ENCODE measurements at places on chromosomes 6 and 20.

- H3K4me3 ChIP-seq, result no peak overlapping the region
- H3K27ac ChIP-seq, result no peak overlapping the region
- H3K36me3 ChIP-seq, result peaks cover 7% of the 10 kb centered on the region
- H3K27me3 ChIP-seq, result peaks cover 5% of the 10 kb centered on the region
- H3K4me1 ChIP-seq, result no peaks in the 10 kb centered on the region
These were observed 88.1 kb downstream of the TNFRSF21 start for GRCh38 chr6:47221565-47221964.

DNA sequence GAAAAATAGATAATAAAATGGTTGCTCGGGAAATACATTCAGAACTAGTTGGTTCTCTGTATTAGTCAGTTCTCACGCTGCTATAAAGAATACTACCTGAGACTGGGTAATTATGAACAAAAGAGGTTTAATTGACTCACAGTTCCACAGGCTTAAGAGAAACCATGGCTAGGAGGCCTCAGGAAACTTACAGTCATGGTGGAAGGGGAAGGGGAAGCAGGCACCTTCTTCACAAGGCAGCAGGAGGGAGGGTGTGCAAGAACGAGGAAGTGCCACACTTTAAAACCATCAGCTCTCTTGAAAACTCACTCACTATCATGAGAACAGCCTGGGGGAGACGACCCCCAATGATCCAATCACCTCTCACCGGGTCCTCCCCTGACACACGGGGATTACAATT, 24.2 kb upstream of the SNX9 start:
- H3K36me3 ChIP-seq, result peaks cover 20% of the 10 kb centered on the region
- H3K27me3 ChIP-seq, result peaks cover 23% of the 10 kb centered on the region
- H3K4me1 ChIP-seq, result peaks cover 50% of the 10 kb centered on the region
- H3K4me3 ChIP-seq, result no peak overlapping the region
- DNase-seq, result peak; percentile 31

DNA sequence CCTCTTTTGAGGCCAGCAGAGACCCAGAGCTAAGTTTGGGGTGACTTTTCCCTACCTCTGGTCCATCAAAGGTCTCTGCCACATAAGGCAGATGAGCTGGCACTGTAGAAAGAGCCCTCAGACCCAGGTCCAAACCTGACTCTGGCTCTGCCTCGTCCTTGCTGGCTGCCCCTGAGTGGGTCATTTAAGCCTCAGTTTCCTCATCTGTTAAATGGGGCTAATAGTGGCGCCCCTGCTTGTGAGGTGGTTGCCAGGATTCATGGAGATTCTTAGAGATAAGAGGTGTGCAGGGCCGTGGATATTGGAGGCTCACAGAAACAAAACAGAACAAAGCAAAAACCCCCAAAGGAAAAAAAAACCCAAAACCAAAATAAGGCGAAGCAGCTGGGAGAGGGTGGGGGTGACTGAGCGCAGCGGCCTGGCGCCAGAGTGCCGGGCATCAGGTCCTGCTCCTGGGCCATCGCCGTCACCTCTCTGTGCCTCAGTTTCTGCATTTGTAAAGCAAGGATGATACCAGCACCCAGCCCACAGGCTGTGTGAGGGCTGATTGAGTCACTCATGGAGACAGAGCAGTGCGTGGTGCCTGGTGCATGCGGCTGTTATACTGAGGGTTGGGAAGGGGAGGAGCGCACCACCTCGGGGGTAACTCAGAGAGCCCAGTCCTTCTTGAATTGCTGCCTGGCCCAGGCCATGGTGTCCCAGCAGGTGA, 133.8 kb upstream of the PTPN1 start:
- H3K36me3 ChIP-seq, result no peaks in the 10 kb centered on the region
- H3K4me1 ChIP-seq, result peaks cover 18% of the 10 kb centered on the region
- no peak for DNase-seq
- H3K4me3 ChIP-seq, result no peak overlapping the region

DNA sequence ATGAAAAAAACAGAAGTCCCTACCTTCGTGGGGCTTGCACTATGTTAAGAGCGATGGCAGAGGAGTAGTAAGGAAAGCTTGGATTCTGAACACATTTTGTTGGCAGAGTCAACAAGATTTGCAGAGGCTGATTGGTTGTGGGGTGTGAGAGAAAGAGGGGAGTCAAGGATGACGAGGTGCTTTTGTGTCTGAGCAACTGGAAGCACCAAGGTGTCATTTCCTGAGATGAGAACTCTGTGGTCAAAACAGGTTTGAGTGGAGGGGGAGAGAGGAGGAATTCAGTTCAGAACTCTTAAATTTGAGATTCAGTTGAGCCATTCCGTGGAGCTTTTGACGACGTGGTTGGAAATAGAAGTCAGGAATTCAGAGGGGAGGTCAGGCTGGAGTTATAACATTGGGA, 3.5 kb downstream of the OCSTAMP start:
- H3K27me3 ChIP-seq, result peaks cover 7% of the 10 kb centered on the region
- H3K36me3 ChIP-seq, result no peaks in the 10 kb centered on the region
- H3K27ac ChIP-seq, result no peak overlapping the region
- DNase-seq, result no peak
- no peak overlapping the region for H3K4me3 ChIP-seq

DNA sequence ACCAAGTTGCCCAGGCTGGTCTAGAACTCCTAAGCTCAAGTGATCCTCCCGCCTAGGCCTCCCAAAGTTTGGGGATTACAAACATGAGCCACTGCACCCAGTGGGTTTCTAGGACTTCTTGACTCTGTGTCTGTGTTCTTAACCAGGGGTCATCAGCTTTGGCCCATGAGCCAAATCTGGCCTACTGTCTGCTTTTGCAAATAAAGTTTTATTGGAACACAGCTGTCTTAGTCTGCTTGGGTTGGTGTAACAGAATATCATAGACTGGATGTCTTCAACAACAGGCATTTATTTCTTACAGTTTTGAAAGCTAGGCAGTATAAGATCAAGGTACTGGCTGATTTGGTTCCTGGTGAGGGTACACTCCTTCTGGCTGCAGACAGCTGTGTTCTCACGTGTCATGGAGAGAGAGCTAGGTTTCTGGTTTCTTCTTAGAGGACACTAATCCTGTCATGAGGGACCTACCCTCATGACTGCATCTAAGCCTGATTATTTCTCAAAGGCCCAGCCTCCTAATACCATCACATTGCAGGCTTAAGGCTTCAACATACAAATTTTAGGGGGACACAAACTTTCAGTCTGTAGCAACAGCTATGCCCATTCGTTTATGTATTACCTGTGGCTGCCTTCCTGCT, 23.3 kb downstream of the ARFGEF2 start:
- no peaks in the 10 kb centered on the region for H3K27me3 ChIP-seq
- H3K27ac ChIP-seq, result no peak overlapping the region
- H3K36me3 ChIP-seq, result peaks cover 2% of the 10 kb centered on the region
- H3K4me3 ChIP-seq, result no peak overlapping the region

DNA sequence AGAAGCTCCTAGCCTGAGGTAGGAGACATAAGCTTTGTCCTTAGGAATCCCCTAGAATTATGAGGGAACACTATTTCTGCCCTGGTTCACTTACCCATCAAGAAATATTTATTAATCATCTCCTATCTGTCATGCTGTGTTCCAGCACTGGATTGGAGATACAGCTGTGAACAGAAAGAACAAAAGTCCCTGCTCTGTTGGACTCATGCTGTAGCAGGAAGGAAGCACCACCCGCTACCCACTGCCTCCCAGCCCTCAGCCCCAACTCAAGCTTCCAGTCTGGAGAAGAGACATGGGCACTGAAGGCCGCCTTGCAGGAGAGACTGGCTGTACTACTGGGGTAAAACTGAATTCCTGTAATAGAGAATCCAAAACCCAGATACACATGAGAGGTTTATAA, 78.0 kb downstream of the MDGA1 start:
- H3K27me3 ChIP-seq, result peaks cover 10% of the 10 kb centered on the region
- DNase-seq, result no peak
- H3K4me3 ChIP-seq, result no peak overlapping the region
- peaks cover 60% of the 10 kb centered on the region for H3K4me1 ChIP-seq

- peaks cover 17% of the 10 kb centered on the region for H3K4me1 ChIP-seq
- no peak for DNase-seq
- peaks cover 6% of the 10 kb centered on the region for H3K36me3 ChIP-seq
- no peak overlapping the region for H3K4me3 ChIP-seq
- no peaks in the 10 kb centered on the region for H3K27me3 ChIP-seq
- peak overlapping the region; percentile 16 for H3K27ac ChIP-seq
These were observed 9.5 kb downstream of the LSM14B start for GRCh38 chr20:62131560-62132320.

- H3K27me3 ChIP-seq, result no peaks in the 10 kb centered on the region
- H3K36me3 ChIP-seq, result no peaks in the 10 kb centered on the region
- no peak overlapping the region for H3K27ac ChIP-seq
- H3K4me1 ChIP-seq, result no peaks in the 10 kb centered on the region
- H3K4me3 ChIP-seq, result no peak overlapping the region
These were observed 490.6 kb upstream of the POU3F2 start for GRCh38 chr6:98343797-98344196.

DNA sequence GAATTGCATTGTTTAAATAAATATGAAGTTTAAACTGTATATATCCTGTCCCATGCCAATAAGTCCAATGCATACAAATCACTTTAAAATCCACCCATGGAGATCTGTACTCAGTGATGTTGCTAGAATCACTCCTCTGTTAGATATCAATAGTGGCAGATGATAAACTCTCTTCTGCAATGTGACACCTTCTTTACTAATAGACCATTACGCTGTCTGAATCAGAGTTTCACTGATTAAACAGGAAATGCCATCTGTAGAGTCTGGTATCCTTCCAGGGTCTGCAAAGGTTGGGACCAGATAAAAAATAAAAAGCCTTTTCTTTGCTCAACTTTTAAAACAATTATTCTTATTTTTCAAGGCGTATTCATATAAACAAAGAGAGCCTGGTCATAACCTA, 134.5 kb downstream of the EDN3 start:
- H3K27me3 ChIP-seq, result peaks cover 11% of the 10 kb centered on the region
- no peaks in the 10 kb centered on the region for H3K4me1 ChIP-seq
- no peaks in the 10 kb centered on the region for H3K36me3 ChIP-seq
- no peak overlapping the region for H3K4me3 ChIP-seq

- no peaks in the 10 kb centered on the region for H3K36me3 ChIP-seq
- no peak overlapping the region for H3K4me3 ChIP-seq
- H3K27ac ChIP-seq, result no peak overlapping the region
- no peaks in the 10 kb centered on the region for H3K4me1 ChIP-seq
- no peaks in the 10 kb centered on the region for H3K27me3 ChIP-seq
These were observed 20.2 kb upstream of the CD93 start for GRCh38 chr20:23106271-23106851.

GRCh38 chr6:70616728-70617260, 50.1 kb downstream of the SDHAF4 start:
- no peak for DNase-seq
- no peaks in the 10 kb centered on the region for H3K4me1 ChIP-seq
- no peaks in the 10 kb centered on the region for H3K36me3 ChIP-seq
- no peak overlapping the region for H3K27ac ChIP-seq

All from activated T-cell treated with anti-CD3 and anti-CD28 coated beads, Interleukin-2, amount 50 U/mL, for 72 hours (primary cell).